ENCODE measurements at places on chromosomes 7 and 10.
A peak's percentile ranks its signal among the peaks of the same experiment; 100 is the strongest.

GRCh38 chr7:86768394-86768793 lies 124.7 kb downstream of the GRM3 start:
- no peak for DNase-seq

- DNase-seq = peak; percentile 57
Measured at GRCh38 chr7:155208681-155209477, 88.8 kb upstream of the INSIG1 start.

DNA sequence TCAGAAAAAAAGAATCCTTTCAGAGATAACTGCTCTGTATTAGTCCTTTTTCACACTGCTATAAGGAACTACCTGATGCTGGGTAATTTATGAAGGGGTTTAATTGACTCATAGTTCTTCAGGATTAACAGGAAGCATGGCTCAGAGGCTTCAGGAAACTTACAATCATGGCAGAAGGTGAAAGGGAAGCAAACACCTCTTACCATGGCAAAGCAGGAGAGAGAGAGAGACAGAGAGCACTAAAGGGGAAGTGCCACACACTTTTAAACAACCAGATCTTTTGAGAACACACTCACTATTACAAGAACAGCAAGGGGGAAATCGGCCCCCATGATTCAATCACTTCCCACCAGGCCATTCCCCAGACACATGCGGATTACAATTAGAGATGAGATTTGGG lies 114.2 kb downstream of the TES start:
- no peak for DNase-seq

- DNase-seq = no peak
Measured at GRCh38 chr10:60496181-60496580, 106.5 kb upstream of the ANK3 start.

GRCh38 chr10:60253484-60253883 lies 136.2 kb downstream of the ANK3 start:
- no peak for DNase-seq

GRCh38 chr7:41241641-41242040 lies 461.2 kb downstream of the INHBA start:
- DNase-seq = no peak

DNA sequence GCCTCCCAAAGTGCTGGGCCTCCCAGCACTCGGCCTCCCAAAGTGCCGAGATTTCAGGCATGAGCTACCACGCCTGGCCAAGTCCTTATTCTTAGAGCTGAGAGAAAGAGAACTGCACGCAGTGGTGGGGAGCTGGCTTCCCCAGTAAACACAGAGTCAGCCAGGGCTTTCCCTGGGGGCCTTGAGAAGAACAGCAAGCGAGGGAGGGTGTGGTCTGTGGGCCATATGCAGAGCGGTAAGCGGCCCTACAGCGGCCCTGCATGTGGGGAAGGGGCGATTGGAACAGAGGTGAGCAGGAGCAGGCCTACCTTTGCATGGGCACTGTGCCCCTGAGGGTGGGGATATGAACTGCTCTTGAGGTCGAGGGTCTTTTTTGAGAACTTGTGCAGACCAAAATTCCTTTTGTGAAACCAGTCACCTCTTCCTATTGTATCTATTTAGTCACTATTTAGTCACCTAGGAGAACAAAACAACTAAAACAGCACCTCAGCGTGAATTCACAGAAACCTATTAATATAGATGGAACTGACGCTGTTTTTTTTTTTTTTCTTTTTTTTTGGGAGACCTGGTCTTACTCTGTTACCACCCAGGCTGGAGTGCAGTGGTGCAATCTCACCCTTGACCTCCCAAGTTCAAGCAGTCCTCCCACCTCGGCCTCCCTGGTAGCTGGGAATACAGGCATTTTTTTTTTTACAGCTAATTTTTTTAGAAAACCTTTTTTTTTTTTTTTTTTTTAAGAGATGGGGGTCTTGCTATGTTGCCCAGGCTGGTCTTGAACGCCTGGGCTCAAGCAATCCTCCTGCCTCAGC lies 36.9 kb upstream of the SH2D4B start:
- DNase-seq = peak; percentile 51

DNA sequence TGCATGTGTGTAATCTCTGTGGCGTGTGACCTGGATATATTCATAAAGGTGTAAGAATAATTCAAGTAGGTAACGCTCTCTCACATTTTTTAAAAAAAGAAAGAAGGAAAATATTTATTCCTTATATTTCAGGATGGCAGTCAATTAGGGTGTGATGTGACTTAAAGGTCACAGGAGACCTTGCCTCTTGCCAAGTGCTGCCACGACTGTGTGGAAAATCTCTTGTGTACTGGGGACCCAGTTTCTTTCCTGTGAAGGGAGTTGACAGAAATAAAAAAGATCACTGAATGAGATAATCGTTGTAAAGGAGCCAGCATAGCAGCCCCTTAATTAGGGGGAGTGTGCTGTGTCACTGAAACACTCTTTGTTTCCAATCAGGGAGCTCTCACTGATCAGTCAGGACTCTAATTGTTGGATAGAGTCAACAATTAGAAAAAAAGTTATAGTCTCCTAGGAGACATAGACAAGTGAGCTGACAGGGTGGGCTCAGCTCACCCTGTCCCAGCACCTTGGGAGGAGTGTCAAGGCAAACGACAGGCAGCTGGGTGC lies 31.1 kb downstream of the PTPRE start:
- no peak for DNase-seq

- no peak for DNase-seq
Measured at GRCh38 chr7:116984511-116984910, 31.2 kb downstream of the ST7 start.

DNA sequence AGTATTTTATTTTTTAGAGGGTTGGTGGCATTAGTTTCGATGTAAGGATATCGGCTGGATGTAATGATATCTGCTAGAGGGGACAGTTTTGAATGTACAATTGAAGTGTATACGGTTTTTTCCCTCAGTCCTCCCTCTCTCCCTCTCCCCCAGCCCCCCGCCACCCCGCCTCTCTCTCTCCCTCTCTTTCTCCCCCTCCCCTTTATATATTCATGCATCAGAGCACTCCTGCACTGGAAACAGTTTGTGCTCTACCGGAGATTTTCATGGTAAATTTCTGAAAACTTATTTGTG lies 1.6 kb downstream of the GLCCI1 start:
- DNase-seq = no peak

- no peak for DNase-seq
Measured at GRCh38 chr10:54372179-54372578, 428.9 kb downstream of the PCDH15 start.

GRCh38 chr7:25077096-25077495 lies 48.0 kb downstream of the CYCS start:
- DNase-seq = no peak

DNA sequence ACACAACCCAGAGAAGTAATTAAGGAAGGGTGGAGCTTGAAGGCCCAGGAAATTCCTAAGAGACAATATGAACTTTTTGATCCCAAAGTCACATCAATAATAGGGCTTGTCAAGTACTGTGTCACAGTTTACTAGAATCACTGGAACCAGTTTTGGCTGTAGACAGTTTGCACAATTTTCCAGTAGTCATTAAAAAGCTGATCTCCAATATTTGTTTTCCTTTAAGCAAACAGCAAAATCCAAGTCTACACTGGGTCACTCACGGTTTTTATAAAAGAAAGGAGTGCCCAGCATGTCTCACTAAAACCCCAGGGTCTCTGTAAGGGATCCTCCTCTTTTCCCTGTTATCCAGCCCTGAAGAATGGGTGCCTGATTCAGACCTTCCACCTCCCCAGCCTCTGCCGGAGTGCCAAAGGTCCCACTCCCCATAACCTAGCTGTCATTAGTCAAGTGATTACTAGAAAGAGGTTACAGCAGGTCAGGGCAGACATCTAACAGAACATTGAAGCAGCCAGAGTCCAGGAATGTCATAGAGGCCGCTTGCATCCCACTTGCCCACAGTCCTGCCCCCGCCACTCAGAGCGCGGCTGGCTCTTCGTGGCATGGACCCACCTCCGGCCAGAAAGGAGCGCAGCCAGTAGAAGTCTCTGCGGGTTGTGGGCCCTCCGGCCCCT lies 552 bp downstream of the SLC25A16 start:
- DNase-seq = no peak

DNA sequence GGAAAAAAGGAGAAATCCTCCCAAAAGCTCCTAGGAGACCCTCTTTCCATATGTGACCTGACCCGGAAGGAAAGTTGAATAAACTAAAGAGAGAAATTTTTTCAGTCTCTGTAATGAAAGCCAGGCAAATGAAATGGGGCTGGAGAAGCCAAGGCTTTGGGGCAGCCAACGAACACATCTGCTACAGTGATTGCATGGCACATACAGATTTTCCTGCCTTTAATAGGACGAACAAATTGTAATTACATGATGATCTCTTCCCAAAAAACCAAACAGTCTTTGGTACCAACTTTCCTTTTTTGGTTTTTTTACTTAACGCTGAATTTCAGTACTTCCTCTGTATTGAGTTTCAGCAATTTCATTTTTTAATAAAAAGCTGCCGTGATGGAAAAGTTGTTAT lies 23.5 kb upstream of the PTN start:
- no peak for DNase-seq

DNA sequence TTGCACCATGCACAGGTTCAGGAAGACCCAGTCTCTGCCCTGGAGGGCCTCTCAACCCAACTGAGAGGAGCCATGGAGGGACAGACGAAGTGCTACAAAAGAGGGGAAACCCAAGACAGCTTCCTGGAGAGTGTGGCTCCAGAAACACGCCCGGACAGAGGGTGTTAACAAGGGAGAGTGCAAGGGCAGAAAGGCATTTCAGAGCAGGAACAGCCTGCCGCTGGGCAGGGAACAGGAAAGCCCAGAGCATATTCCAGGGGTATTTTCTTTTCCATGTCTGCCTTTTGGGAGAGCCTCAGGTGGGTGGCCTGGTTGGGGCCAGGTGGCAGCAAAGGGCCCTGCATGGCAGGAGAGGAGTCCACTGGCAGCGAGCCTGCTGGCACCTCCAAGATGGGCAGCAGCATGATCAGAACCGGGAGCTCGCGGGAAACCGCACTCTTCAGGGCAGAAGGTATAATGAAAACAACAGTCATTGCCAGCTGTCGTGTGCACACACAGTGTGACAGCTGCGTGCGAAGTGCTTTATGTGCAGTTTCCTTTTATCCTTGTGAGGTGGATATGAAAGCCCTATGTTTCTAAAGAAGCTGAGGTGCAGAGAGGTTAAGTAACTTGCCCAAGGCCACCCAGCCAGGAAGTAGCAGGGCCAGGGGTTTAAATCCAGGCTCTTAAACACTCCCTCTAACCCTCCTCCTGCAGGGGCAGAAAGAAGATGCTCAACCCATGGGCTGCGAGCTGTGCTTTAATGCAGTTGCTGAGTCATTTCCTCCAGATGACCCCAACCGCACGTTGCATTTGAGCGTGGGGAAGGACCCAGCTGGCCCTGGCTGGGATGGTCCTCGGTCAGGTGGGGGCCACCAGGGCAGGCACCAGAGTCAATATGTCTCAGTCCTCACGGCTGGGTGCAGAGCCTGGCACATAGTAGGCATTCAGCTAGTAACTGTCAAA lies 128.6 kb downstream of the OAT start:
- peak; percentile 39 for DNase-seq

- no peak for DNase-seq
Measured at GRCh38 chr10:65265451-65265954, 1660.3 kb upstream of the LRRTM3 start.

GRCh38 chr7:70707823-70708243 lies 424.1 kb upstream of the GALNT17 start:
- no peak for DNase-seq

- DNase-seq = no peak
Measured at GRCh38 chr10:86066696-86067095, 299.9 kb downstream of the GRID1 start.

DNA sequence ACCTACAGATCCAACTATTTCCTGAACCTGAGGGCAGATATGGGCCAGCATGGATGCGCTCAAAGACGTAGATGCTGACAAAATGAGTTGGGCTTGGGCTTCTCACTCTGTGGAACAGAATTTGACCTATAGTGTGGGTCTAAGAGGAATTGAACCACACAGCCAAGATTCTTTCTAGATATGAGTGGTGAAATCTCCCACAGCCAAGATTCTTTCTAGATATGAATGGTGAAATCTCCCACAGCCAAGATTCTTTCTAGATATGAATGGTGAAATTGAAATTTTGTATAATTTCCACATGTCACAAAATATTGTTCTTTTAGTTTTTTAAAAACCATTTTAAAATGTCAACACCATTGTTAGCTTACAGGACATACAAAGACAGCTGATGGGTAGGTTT lies 215.4 kb upstream of the LRGUK start:
- no peak for DNase-seq

GRCh38 chr7:132475669-132476116 lies 100.6 kb downstream of the PLXNA4 start:
- DNase-seq = no peak

DNA sequence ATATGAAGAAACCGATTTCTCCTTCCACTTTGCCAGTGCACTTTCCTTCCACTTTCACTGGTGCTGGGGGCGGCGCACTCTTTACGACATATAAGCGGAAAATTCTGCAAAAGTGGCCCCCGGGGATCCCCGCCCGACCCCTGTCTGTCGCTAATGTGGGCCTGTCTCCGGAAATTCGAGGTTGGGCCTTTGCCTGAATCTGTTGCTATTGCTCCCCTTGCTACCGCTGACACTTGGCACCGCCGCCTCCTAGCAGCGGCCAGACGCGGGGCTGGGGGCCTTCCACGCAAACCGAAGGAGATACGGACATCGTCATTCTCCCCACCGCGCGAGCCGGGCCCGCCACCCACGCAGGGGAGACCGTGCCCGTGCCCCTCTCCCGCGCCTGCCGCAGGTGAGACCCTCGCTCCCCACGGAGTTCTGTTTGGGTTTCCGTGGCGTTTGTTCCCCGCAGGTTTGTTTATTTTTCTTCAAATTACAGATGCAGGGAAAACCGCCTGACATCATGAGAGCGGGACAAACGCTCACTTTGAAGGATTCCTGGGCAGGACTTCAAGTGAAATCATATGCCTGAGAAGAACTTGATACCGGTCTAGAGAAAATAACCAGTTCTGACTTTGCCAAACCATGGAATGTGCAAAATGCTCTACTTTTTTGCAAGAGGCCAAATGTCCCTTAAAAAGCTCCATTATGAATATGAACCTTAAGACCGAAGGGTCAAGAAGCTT lies 5.0 kb downstream of the TWIST1 start:
- no peak for DNase-seq

DNA sequence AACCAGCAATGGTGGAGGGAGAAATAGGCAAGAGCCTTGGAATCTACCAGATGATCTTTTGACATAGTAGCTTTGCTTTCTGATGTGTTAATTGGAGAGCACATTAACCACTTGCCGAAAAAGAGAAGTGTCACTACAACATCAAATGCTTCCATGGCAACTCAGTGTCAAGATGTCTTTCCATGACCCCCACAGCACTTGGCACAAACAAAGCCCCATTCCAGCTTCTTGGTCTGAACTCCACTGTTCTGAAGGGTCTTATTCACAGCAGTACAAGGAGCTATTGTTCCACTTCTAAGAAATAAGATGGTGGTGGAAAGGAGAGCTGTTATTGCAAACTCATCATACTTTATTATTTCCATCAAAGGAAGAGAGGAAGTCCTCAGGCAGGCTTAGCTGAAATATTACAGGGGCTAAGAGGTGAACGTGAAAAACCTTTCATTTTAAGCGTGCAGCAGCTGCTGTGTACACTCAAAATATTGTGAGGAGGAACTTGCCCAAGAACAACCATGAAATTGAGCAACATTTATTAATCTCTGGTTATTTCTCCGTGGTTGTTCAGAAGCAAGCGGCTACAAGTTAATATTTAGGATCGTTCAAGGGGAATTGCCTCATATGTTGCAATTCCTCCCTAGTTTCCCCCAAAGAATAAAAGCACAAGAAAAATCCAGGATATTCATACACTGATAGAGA lies 354.8 kb upstream of the CELF2 start:
- DNase-seq = no peak

GRCh38 chr10:94000638-94001415 lies 7.1 kb downstream of the PLCE1 start:
- no peak for DNase-seq

Measured in fibroblast of skin of scalp (primary cell).